ENCODE measurements at places on chromosomes 1 and 21.

DNA sequence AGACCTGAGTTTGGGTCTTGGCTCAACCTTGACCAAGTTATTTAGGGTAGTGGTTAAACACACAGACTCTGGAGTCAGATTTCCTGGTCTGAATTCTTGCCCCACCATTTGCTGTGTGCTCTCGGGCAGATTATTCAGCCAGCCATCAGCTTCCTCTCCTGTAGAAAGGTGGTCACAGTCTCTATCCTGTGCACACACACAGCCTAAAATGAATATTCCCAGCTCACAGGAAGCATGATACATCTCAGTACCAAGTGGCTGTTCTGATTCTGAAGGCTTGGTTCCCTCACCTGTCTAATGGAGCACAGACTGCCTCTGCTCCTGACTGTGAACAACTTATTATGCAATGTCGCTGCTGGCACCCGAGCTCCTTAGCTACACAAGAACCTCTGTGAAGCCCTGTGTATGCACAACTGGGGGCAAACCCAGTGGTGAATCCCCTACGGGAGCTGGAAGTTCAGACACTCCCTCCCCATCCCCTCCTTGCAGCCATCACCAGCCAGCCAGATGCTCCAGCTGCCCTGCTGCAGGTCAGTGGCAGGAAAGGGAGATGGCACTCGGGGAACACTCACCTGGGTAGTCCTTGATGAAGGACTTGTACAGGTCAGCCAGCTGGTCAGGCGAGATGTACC lies 13.7 kb downstream of the ENO1 start:
- no peak for DNase-seq

DNA sequence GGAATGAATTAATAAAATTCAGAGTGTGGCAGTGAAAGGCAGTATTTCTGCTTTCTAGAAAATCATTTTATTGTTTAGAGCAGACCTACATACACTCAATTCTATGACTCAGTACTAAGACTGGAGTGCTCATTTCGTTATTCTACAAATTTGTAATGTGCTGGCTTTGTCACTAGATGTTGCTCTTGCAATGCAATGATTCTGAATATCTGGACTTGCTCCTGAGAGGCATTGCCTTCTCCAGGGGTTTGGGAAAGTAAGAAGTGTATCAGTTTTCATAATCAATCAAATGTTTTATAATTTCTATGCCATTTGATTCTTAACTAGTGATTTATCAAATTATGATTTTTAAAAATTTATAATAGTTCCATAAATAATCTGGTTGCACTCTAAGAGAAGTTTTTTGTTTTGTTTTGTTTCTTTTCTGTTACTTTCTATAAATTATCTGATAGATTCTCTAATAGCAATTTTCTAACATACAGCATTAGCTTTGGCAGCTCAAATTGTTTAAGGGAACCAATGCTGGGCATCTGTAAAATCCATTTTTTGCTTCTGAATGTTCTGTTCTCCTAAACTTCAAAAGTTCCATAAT lies 280.5 kb upstream of the SGIP1 start:
- no peak for DNase-seq

DNA sequence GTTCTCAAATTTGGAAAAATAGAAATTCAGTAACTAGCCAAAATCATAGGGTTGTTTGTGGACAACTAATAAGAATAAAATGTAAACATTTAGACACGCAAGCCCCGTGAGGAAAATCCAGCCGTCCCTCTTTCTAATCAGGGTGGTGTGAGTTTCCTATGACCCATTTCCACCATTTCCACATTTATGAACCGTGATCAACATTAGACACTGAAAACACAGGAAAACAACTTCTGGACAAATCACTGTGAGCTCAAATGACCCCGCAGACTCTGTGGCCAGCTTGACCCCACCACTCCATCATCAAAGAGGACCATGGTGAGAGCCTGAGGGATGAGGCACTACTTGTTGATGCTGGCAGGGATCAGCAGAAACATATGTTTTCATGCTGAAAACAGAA lies 101.0 kb downstream of the SIM2 start:
- no peak for DNase-seq

DNA sequence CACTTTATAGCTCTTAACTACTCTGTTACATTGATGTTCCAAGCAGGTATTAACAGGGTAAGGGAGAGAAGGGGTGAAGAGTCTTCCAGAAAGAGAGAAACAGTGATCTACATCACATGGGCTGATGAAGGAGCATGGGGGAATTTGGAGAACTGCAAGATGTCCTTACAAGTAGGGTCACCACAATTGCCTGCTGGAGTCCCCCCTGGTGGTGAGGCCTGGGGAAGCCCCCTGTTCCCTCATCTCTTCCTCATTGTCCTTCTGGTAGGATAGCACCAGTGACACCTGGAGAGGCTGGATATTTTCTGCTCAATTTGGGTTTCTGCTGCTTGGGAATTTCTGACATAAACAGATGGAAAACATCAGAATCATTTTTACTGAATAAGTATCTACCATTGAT lies 126.6 kb downstream of the RUNX1 start:
- no peak for DNase-seq

DNA sequence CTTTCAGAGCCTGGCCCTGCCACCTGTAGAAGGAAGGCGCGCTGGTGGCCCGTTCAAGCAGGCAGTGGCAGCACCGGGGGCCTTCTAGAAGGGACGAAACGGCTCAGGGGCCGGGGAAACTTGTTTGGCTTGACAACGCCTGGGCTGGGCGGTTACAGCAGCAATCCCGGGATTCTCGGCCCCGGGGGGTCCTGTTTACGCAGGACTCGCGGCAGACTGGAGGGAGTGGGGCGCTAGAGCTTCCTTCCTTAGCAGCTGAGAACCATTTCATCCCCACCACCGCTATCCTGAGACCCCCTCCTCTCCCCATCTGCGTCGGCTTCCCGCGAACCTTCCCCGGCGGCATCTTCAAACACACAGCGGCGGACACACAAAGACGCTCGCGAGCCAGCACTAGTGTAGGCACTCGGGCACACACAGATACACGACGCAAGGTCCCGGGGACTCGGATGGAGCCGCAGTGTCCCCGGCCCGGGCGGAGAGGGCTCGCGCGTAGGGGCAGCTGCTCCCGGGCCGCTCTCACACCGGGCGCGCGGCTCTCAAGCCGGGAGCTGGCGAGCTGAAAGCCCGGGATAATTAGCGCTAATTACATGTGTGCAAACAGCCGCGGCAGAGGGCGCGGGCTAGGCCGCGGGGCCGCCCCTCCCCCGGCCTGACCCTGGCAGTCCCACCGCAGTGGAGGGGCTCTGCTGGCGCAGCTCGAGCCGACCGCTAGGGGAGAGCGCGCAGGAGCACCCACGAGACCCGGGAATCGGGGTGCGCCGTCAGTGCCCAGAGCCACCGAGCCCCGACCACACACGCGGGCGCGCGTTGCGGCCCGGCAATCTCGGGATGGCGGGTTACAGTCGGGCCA lies 271.4 kb downstream of the FOXD2 start:
- DNase-seq, result no peak

DNA sequence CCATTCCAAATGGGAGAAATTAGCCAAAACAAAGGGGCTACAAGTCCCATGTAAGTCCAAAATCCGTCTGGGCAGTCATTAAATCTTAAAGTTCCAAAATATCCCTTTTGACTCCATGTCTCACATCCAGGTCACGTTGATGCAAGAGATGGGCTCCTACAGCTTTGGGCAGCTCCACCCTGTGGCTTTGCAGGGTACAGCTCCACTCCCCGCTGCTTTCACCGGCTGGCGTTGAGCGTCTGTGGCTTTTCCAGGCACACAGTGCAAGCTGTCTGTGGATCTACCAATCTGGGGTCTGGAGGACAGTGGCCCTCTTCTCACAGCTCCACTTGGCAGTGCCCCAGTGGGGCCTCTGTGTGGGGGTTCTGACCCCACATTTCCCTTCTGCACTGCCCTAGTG lies 130.2 kb downstream of the TPR start:
- no peak for DNase-seq

GRCh38 chr1:214438530-214438929 lies 112.9 kb downstream of the PTPN14 start:
- DNase-seq, result no peak

- no peak for DNase-seq
These were observed 61.1 kb upstream of the ANGPTL1 start for GRCh38 chr1:178931858-178932551.

- DNase-seq, result no peak
These were observed 6.6 kb upstream of the ETV3L start for GRCh38 chr1:157105988-157106812.

DNA sequence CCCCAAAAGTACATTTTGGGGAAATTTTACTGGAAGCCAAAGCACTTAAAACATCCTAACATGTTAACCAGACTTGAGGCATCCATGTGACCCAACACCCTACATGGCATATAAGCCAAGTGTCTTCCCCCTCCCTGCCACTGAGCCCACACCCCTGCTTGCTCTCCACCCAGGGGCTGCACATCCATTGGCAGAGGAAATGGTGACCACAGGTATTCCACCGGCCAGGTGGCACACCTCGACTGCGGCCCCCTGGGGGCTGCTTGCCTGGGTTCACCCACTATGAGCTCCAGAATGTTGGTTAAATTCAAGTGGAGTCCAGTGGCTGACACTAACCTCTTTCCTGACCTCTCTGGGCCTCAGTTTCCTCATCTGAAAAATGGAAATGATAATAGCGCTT lies 64.4 kb upstream of the FAM20B start:
- no peak for DNase-seq

DNA sequence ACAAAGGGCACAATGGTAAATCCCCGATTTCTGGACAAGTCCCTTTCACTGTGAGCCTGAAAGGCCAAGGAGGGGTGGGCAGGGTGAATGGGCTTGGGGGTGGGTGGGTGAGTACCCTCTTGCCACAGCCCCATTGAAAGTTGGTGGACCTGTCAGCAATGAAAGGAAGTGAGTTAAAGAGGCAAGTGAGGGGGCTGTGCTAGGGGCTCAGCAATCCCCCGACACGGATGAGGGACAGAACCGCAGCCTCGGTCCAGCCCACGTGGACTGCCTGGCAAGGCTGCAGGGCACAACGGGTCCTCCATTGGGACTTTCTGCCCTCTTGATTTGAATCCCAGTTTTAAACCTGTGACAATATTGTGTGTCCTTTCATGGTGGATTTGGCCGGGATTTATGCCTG lies 255.3 kb downstream of the FOXD2 start:
- DNase-seq, result no peak

DNA sequence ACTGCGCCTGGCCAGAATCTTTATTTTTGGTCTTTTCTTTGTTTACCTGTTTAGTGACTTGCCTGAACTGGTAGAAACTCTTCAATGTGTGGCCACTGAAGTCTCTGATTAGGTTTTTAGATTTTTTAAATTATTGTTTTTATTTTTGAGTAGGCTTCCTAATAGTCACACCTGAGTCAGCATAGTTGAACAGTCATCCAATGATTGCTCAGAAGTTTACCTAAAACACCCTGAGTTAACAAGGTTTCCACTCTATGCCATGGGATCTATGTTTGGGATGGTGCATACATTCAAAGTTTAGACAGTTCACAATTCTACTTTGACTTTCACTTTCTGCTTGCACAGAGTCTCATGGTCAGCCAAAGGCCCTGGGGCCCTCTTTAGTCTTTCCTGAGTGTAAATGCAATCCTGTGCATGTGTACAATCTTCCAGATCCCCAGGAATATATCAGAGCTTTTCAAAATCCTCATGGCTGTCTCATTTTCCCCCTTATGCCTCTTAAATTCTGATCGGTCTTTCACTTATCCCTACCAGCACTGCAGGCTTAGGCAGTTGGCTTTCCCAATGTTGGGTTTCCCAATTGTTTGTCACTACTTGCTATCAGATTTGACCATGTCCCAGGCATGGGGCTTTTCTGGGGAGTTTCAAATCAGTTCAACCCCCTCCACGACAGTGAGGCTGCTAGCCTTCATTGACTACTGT lies 114.4 kb upstream of the RAB3GAP2 start:
- DNase-seq, result no peak

DNA sequence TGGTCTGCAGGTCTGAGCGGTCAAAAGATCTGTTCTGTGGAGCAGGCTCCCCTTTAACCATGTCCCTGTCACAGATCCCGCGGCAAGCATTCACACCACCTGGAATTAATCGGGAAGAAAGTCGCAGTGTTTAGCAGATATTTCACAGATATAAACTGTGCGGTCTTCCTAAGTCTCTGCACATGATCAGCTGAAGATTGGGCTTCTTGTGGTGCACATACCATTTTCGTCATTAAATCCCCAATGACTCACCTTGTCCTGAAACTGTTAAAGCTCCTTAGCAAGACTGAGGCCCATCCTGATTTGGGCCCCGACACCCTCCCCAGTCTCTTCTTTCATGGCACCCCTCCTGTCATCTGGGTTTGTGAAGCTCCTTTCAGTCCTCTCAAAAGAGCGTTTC lies 158.8 kb downstream of the KIF26B start:
- DNase-seq, result no peak

DNA sequence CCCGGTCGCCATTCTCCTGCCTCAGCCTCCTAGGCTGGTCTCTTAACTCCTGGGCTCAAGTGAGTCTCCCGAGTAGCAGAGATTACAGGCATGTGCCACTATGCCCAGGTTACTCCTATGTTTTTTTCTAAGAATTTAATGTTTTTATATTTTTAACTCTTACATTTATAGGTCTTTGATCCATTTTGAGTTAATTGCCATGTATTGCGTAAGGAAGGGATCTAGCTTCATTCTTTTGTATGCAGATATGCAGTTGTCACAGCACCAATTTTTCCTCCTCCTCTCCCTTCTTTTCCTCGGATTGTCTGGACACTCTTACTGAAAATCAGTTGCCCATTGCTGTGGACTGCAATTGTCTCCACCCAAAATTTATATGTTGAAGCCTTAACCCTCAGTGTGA lies 11.5 kb downstream of the BTBD8 start:
- no peak for DNase-seq

- DNase-seq, result no peak
These were observed 15.8 kb downstream of the ODF2L start for GRCh38 chr1:86380257-86380861.

GRCh38 chr1:98493469-98493868 lies 168.1 kb upstream of the SNX7 start:
- DNase-seq, result no peak

DNA sequence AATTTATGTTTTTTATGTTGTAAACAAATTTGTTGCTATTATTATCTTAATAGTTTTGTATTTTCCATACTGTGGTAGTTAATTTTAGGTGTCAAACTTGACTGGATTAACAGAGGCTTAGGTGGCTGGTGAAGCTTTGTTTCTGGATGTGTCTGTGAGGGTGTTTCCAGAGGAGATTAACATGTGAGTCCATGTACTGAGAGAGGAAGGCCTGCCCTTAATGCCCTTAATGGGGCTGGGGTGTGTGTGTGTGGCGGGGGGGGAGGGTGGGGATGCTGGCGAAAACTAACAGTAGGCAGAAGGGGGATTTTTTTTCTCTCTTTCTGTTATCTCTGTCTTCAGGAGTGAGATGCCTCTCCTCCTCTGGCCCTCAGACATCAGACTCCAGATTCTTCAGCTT lies 1.9 kb downstream of the OR14A16 start:
- DNase-seq, result no peak

- DNase-seq, result no peak
These were observed 484.5 kb upstream of the DAB1 start for GRCh38 chr1:57908147-57908890.

DNA sequence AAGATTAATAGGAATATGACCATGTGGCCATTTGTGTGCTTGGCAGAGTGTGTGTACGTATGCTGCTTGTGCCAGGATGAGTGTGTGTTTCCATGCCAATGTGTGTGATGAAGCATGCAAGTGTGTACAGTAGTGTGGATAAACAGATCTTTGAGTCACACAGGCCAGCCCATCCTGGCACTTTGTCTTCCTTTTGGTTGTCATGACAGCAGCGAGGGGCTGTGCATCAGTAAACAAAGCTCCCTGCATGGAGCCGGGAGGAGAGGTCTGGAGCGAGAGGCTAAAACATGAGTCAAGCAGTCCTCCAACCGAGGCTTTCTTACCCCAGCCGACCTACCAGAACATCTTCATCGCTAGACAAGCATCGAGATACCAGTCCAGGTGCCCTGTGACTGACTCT lies 221.2 kb downstream of the CACNA1E start:
- DNase-seq, result no peak

All from stimulated activated naive CD4-positive, alpha-beta T cell treated with Interleukin-2 at 50 U/mL for 16 hours (primary cell).